Activated T-helper 17 cell treated with anti-CD3 and anti-CD28 coated beads, Interleukin-2, amount 50 U/mL, for 72 hours (primary cell): ENCODE measurements at places on chromosomes 3 and 15. TPM values are rescaled to one million over a fixed set of nuclear protein-coding genes. Genes with fewer than 3 reads are reported as not detected.

DNA sequence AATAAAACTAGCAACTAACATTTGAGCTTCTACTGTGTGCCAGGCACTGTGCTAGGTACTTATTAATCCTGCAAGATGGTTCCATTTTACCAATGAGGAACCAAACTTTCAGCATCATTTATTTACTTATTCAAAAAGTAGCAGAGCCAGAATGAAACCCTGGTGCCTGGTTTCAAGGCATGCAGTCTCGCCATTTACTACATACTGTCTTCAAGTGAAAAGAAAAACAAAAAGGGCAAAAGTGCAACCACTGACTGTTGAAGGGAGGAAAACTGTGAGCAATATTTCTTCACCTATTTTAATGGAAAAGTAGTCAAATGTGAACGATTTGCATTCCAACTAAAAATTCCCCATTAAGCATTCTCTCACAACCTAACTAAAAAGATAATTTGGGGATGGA is 8.7 kb downstream of the DCUN1D1 start:
- ATAC-seq, result no peak

The SOX2 gene
- 3.7 TPM for total RNA-seq

DNA sequence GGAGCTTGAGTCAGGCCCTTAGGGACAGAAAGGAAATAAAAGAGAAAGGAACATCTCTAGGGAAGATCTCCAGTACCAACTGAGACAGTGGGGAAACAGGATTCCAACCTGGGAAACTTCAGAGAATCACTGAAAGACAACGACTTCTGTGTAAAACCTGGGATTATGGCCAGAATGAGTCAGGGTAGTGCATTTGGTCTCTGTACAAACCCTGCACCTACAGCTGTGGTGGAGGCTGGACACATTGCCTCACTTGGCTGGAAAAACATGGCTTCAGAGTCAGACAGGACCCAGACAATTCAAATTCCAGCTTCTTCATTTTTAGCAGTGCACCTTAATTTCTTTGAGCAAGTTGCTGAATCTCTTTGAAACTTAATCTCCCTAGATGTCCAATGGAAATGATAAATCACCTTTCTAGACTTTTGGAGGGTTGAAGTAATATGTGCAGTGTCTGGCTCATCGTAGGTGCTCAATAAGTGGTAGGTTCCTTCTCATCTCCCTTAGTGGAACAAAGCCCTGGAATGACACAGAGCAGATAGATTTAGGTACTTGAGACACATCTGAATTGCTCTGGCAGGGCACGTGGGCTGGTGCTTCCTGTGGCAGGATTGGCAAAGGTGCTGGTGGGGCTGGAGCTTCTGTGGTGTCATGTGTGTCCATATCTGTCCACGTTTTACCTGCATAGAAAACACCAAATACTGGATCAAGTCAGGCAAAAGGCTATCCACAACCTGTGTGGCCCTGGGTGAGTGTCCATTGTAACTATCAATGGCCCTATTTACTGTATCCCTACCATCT is 6.1 kb upstream of the CLSTN2 start:
- ATAC-seq, result no peak

The ARHGEF26 gene
- total RNA-seq, result 0.13 TPM

The APH1B gene
- total RNA-seq, result 7.8 TPM

GRCh38 chr3:150721285-150722130 is 17.8 kb upstream of the ERICH6 start:
- ATAC-seq, result peak; percentile 54

DNA sequence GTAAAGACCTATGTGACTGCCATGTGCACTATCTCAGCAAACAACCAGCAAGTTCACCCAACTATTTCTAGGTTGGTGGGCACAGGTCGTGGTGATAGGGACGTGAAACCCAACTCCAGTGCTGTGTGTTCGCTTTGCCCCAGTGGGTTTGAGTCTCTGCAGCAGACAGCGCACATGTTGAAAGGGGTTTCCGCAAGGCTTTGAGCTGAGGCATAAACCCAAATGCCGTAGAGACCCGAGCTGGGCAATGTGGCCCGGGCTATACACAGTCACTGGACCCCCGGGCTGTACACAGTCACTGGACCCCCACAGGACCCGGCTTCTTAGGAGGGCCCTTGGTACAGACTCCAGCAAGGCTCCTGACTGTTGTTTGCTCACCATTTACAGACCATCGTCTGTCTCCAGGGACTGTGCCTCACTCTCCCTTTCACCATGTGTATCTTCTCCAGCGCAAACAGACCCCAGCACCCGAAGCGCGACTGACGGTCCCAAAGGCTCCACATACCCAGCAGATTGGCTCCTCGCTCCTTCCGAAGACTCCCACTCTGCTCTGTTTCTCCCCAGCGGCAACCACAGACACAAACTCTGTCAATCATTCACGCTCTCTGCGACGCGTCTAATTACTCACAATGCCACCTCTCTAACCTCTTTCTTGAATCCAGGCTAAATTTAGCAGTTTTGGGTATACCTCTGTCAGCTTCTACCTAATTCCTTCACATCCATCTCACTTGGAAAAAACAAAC is 31.2 kb downstream of the PCSK6 start:
- no peak for ATAC-seq

- peak; percentile 84 for ATAC-seq
Observed at GRCh38 chr3:87311309-87311708, 34.9 kb upstream of the POU1F1 start.

- ATAC-seq, result no peak
Observed at GRCh38 chr3:197896421-197896820, 53.6 kb upstream of the RPL35A start.

DNA sequence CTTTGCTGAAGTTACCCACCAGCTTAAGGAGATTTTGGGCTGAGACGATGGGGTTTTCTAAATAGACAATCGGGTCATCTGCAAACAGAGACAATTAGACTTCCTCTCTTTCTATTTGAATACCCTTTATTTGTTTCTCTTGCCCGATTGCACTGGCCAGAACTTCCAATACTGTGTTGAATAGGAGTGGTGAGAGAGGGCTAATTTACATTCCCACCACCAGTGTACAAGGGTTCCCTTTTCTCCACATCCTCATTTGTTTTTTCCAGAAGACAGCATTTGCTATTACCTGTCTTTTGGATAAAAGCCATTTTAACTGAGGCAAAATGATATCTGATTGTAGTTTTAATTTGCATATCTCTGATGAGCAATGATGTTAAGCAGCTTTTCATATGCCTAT is 329.9 kb upstream of the TPRG1 start:
- ATAC-seq, result no peak

GRCh38 chr3:19256313-19256712 is 108.0 kb downstream of the KCNH8 start:
- no peak for ATAC-seq

DNA sequence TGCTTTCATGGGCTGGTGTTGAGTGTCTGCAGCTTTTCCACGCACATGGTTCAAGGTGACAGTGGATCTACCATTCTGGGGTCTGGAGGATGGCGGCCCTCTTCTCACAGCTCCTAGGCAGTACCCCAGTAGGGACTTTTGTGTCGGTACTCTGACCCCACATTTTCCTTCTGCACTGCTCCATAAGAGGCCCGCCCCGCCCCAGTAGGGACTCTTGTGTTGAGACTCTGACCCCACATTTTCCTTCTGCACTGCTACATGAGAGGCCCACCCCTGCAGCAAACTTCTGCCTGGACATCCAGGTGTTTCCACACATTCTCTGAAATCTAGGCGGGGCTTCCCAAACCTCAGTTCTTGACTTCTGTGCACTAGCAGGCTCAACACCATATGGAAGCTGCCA is 383.4 kb upstream of the MEIS2 start:
- no peak for ATAC-seq

DNA sequence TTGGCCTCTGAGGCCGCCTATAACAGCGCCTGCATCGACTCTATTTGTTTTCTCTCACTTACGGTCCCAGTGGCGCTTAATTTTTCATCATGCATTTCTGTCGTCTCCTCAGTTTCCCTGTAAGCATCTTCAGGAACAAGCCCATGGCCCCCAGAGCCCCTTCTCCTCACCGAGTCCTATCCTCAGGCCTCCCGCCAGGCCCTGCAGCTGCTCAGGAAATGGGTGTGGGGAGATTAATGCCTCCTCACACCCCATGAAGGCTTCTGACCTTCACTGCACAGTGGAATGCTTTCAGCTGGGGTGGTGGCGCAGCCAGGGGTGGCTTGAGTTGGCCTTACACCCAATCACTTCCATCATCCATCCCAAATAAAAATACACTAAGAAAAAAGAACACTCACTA is 260.4 kb downstream of the FAM43A start:
- ATAC-seq, result no peak

GRCh38 chr15:25246641-25247406 is 192.0 kb downstream of the UBE3A start:
- no peak for ATAC-seq

The LOXL1 gene
- 3.4 TPM for total RNA-seq

The GPR156 gene
- 0.24 TPM for total RNA-seq
